ENCODE measurements at places on chromosomes 5 and 9.
A peak's percentile ranks its signal among the peaks of the same experiment; 100 is the strongest.

DNA sequence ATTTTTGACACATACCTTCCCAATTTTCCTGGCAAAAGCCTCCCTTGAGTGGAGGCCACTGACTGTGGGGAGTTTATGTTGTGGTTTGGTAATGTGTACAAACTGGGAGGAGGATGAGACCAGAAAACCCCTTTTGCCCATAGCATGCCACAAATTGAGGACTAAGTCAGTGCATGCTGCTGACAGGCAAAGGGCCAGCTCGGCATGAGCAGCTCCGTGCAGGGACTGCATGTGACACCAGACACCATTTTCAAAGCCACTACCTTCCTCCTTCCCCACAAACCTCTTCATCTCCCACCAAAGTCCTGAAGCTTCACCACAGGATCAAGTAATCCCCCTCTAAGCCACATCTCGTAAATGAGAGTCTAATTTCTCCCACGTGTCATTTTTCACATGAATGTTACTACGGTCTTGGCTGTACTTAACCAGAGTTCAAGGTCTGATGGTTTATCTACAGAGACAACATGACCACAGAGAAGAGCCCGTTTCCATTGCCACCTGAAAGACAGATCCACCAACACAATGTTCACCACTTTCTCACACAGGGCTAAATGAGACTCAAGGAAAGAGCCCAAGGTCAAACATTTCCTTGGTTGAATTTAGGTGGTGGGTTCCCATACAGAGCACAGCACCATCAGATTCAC, 106.5 kb downstream of the NFIB start:
- DNase-seq: no peak

DNA sequence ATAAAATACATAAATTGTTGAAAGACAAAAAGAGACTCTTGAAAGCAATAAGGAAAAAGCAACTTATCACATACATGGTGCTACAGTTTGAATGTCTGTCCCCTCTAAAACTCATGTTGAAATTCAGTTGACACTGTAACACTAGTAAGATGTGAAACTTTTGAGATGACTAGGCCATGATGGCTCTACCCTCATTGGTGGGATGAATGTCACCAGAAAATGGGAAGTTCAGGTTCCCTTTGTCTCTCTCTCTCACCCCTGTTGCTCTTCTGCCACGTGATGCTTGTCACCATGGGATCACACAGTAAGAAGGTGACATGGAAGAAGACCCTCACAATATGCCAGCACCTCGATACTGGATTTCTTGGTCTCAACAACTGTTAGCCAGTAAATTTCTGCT, 50.3 kb upstream of the SPTLC1 start:
- DNase-seq: no peak

- DNase-seq: no peak
Measured at GRCh38 chr5:3361811-3362605, 233.6 kb upstream of the IRX1 start.

DNA sequence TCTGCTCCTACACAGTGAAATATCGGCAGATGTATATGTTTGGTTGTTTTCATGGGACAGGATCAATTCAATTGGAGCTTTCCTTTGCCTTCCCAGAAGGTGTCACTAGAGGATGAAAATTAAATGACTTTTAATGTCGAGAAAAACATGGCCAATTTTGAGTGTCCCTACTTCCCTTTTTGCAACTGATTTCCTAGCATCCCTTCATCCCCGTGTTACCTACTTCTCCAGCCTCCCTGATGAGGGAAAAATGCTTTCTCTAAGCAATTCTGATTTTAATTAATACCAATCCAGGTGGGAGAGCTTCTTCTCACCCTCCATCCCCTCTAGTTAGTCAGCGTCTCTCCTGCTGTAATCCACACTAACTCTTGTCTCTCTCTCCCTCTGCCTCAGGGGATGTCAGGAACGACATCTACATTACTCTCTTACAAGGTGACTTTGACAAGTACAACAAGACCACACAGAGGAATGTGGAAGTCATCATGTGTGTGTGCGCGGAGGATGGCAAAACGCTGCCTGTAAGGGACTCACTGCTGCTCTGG, 64.9 kb downstream of the DOCK2 start:
- DNase-seq: no peak

- no peak for DNase-seq
Measured at GRCh38 chr5:119367502-119368237, 11.9 kb downstream of the TNFAIP8 start.

DNA sequence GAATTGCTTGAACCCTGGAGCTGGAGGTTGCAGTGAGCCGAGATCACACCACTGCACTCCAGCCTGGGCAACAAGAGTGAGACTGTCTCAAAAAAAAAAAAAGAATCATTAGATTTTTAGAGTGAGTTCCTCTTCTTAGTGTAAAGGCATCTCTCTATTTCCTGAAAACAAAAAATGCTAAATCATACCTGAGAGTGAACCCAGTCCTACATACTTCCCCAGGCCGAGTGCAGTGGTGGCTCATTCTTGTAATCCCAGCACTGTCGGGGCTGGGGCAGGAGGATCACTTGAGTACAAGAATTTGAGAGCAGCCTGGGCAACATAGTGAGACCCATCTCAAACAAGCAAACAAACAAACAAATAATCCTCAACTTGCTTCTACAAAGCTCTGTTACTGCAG, 38.2 kb upstream of the LPAR1 start:
- no peak for DNase-seq

- DNase-seq: peak; percentile 28
Measured at GRCh38 chr5:96809921-96810320, 2.2 kb upstream of the ERAP1 start.

GRCh38 chr9:133304477-133305377, 29.7 kb upstream of the ABO start:
- no peak for DNase-seq

- no peak for DNase-seq
Measured at GRCh38 chr5:178490935-178491652, 99.1 kb downstream of the COL23A1 start.

DNA sequence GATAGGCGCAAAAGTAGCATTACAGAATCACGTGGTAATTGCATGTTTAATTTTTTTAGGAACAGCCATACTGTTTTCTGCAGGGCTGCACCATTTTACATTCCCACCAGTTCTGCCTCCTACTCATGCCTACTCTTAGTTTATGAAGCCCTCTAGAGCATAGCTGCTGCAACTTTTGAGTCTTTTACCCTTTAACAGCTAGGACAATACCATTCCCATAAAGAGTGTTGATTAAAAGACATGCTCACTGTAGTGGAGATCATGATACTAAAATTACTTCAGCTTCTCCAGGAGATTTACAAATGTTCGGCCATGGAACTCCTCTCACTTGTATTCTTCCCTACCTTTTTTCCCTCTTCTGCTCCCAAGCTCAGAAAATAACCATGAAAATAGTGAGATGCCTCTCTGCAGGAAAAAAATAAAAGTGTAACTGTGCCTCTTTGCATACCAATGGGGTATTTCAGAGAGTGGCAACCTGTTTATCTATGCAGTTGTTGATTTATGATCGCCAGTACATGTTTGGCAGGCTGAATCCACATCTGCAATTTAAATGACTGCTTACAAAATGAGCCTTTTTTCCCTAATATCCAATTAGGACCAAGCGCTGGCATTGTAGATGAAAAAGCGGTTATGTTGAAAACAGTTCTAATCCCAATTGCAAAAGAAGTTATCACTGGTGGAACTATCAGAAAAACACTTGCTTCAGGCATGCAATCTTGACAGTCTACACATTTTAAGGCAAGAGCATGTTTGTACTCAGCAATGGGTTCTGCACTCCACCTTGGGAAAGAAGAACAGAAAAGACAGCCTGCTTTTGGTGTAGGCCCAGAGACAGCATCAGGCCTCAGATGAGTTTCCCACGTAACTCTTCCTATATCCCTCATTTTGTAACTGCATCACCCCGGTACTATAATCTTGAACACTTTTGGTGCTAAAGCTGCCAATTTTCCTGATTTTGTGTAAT, 131.1 kb downstream of the ADAMTSL1 start:
- no peak for DNase-seq

DNA sequence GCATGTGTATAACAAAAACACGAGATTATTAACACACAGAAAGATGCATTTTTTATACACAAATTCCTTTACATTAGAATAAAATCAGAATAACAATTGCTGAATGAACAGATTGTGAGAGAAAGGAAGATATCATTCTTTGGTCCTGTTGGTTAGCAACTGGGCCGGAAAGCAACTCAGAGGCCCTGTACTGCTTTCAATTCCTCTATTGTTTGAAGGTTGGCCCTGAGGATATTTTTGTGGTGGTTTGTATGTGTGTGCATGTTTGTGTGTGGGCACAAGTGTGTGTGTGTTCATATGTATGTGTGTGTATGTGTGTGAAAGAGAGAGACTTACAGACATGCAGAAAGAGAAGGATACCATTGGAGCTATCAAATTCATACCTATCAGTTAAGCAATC, 356.8 kb upstream of the DMAC1 start:
- DNase-seq: no peak

DNA sequence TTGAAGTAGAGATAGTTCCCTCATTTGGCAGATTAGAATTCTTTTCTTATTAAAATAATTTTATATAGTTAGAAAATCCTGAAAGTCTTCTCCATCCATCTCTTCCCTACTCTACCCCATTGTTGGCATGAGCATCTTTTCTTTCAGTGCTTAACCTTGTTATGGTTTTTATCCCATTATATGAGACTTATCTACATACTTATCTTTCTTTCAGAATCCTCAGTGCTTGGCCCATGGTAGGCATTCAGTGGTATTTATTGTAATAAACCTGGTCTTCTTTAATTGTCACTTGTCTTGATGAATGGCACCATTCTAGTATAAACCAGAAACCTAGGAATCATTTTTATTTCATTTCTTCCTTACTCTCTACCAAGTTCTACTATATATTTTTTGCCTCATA, 169.8 kb upstream of the TLX3 start:
- no peak for DNase-seq

DNA sequence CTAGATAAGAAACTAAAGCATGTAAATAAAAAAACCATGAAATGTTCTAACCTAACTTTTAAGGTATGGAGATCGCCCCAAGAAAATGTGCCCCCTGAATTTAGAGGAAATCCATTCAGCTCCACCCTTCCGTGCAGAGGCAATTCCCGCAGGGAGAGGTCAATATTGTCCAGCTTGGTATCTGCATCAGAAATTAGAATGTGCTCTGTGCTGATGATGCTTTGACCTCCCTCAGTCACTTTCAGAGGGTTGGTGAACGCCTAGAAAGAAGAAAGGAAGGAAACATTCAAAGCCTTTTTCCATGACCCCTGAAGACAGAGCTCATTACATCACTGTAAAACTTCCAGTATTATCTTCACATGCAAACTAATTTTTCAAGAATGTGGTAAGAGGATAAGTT, 91.0 kb downstream of the FREM1 start:
- DNase-seq: no peak

GRCh38 chr5:34692786-34693185, 36.7 kb downstream of the RAI14 start:
- no peak for DNase-seq

DNA sequence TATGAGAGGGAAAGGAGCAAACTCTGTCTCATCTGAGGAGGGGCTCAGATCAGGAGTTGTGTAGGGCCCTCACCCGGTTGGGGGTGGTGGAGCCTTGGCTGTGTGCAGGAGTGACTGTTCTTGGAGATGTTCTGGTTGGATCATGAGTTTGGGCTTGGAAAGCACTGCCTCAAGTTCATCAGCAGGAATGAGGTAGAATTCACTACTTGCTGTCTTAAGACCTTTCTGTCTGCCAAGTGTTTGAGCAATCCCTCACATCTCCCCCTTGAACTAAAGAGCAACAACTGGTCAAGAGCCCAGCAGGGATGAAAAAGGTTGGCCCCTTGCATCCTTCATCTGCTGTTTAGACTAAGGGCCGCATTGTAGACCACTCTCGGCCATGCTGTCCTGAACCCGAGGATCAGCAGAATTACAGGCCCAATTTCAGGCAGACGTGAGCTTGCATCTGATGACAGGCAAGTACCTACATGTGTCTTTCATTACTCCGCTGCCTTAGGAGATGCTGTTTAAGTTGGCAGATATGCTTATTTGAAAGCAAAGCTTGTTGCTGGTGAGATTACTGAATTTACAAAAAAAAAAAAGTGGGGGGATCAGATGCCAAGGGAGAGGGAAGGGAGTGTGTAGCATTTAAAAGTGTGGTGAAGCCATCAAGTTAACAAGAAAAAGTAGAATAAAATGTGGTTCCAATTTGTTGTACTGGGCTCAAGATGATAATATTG, 36.4 kb downstream of the PIK3R1 start:
- no peak for DNase-seq

DNA sequence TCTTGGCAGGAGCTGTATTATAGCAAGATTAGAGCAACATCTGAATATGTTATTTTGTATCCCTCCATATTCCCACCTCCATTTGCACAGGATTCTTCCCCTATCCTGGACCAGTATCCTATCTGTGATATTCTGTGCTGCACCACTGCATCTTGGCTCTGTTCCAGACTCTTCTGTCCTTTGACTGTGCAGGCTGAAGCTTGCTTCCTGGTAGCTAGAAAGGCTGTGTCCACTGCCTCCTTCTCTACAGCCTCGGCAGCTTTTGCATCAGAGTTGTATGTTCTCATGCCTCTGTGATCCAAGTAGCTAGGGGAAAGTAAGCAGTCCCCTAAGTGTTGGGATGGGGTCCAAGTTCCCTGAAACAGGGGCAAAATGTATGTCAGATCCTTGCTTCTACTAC, 104.1 kb downstream of the GAS1 start:
- DNase-seq: no peak

DNA sequence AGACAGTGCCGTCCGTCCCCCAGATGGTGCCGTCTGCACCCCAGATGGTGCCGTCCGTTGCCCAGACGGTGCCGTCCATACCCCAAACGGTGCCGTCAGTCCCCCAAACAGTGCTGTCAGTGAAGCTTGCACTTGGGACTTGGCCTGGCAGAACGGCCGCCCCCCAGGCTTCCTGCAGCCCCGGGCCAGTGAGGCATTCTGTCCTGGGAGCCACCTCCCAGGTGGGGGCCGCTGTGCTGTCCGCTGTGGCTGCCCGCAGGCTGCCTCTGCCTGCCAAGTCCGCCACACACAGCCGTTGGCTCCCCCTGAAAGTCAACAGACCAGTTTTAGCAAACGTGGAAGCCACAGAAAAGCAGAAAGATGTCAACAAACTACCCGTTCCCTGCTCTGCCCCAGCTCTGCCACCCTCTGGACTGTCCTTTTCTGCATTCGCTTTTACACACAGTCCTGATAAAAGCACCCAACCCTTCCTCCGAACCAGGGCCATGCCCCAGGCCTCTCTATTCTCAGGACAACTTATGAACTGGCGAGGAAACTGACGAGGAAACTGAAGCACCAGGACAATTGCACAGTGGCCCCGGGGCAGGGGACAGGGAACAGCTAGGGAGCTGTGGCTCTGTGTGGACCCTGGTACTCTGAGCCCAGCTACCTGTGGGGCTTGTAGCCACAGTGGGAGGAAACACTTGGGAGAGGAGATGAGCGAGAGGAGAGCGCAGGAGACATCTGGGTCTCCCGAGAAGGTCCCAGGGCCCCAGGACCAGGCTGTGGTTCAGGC, 39.6 kb upstream of the RXRA start:
- no peak for DNase-seq

DNA sequence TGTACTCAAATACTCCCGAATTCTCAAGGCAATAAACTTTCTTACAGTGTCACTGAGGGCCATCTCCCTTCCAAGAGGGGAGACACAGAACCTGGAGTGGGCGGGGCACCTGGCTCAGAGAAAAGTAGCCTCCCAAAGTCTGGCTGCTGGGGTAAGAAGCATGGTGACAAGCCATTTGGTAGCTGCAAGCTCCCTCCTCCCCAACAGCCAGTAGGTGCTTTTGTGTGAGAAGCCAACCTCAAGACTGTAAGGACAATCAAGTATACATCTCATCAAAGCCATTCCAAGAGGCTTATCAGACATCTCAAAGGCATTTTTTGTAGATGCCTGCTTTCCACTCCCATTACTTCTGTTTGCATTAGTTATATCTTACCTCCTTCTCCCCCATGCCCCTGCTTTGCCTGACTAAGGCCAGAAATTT, 1.4 kb downstream of the DAB2 start:
- DNase-seq: no peak
